CD4-positive, alpha-beta T cell treated with Interleukin-21 for 1 hour (primary cell): ENCODE measurements at places on chromosomes 7 and 10.

- DNase-seq = no peak
Observed at GRCh38 chr10:84478151-84478550, 149.8 kb downstream of the CCSER2 start.

GRCh38 chr7:131537571-131537978 lies 18.9 kb downstream of the PODXL start:
- no peak for DNase-seq

DNA sequence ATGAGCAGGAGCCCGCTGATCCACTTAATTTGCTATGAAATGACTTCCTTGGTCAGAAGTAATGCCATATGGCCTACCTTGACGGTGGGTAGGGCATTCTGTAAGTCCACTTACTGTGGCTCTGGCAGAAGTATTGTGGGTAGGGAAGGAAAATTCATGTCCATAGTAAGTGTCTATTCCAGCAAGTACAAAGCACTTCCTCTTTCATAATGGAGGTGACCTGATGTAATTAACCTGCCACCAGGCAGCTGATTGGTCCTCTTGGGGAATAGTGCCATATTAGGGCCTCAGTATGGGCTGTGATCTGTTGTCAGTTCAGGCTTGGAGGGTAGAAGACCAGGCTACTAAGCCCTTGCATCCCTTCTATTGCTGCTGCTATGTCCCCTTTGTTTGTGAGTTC lies 103.9 kb downstream of the SLC37A3 start:
- no peak for DNase-seq

DNA sequence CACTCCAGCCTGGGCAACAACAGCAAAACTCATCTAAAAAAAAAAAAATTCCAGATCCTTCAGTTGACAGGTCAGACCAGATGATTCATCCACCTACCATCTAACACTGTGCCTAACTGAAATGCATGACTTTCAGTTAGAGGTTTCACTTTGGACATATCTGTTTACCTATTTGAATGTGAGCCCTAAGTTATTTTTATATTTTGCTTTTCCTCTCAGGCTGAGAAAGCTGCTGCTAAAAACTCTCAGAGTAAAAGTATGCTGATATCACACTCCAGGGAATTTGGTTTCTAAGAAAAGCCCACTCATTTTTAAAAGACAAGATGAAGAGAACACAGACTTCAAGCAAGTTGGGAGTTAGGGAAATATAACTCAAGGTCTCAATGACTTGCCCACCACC lies 126.0 kb downstream of the SGMS1 start:
- no peak for DNase-seq

DNA sequence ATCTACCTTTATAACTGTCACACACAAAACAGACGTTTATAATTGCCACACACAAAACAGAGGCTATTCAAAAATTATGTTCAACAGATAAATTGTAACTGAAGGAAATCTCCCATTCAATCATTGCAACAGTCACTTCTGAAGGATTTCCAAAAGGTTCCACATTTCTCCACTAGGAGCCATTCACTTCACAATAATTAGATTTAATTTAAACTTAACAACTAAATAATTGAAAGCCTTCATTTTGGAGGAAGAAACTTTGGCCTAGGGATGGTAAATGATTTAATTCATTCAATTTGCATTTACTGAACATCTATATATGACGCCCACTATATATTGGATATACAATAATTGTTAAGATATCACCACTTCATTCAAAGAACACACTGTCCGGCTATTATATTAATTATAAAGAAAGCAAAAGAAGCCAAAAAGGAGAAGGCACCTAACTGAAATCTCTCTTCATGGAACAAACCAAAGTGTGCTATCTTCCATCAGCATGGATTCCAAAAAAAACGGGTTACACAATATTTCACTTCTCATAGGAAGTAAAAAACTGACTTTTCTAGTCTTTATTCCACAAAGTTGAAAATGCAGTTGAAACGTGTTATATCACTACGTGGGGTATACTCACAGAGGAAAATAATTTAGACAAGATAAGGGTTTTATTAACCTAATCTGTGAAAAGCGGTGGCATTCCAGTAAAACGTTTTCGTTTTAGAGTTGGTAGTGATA lies 1.7 kb downstream of the ATAD1 start:
- no peak for DNase-seq

DNA sequence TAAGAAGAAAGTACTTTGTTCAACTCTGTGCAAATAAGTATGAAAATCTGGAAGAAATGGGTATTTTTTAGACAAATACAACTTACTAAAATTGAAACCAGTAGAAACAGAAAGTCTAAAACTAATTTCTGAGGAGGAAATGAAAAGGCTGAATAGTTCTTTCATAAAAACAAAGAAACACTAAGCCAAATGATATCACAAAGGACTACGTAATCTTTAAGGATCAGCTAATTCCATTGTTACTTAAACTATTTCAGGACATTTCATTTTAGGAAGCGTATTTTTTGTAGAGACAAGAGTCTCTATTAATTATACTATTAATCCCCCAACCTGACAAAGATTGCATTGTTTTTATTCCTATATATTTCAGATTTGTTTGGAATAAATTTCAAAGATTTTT lies 11.2 kb upstream of the CCSER2 start:
- no peak for DNase-seq

DNA sequence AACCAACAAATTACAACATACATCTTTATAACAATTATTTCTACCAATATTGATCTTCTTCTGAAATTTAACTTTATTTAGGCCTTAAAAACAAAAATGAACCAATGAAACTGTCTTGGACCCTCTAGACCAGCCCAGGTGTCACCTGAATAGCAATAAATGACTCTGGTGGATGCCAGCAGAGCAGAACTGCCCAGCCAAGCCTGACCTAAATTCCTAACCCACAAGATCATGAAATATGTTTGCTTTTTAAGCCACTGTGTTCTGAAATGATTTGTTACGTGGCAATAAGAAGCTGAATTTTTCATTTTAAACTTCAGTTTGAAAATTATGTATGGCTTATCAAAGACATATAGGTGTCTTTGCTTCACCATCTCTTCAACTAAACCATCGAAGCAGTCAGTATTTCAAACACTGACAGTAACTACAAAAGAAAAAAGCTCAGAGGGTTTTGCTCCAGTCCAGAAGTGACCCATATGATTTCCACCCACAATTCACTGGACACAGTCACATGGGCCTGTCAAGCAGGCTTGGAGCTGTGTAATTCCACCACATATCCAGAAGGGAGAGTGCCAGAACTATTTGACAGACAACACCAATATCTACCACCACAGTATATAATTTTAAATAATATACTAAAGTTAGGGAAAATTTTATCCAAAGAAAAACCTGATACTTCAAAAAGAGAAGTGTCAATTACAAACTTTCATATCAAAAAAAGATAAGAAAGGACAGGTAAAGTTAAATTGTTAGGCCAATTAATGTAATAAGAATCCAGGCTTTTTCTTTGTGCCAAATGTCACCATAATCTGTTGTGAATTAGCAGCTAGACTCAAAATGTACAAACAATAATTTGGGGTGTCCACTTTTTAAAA lies 94.5 kb downstream of the KMT2C start:
- DNase-seq = peak; percentile 20

GRCh38 chr10:83222300-83222699 lies 917.0 kb upstream of the GHITM start:
- no peak for DNase-seq

DNA sequence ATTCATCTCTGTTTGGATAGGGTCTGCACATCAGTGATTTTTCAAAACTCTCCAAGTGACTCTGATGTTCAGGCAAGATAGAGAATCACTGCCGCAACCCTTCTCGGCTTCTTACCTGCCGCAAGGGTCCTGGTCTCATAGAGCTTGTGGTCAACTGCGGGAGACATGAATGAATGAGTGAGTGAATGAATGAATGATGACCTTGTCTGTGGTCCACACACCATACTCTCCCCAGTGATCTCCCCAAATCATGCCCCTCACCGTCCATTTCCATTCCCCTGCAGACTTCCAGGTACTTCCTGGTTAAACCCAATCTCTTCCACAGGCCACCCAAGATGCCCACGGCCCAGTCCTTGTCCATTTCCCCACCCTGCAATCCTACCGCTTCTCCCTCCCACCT lies 5.9 kb upstream of the NPFFR1 start:
- no peak for DNase-seq

DNA sequence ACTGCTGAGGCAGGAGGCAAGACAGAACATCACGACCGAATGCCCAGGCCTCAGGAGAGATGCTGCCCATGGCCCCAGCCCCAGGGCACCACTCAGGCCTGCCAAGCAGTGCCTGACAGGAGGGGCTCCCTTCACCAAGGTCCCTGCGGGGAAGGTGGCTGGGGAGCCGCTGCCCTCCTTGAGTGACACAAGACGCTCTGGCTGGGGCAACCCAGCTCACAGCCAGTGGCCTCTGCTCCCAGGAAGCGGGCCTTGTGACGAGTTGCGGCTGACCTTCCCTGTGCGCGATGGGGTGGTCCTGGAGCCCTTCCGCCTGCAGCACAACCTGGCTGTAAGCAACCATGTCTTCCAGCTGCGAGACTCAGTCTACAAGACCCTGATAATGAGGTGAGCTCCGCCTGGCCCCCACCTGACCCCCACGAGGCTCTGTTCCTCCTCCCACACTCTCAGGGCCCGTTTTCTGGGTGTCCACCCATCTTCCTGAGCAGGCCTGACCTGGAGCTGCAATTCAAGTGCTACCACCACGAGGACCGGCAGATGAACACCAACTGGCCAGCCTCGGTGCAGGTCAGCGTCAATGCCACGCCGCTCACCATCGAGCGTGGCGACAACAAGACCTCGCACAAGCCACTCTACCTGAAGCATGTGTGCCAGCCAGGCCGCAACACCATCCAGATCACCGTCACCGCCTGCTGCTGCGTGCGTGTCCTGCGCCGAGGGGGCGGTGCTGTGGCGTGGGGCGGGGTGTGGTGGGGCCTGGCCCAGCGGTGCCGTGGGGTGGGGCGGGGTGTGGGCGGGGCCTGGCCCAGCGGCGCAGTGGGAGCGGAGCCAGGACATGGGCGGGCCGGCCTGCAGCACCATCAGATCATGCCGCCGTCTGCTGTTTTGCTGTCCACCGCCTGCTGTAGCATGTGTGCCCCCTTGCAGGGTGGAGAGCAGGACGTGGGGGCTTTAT lies 12.8 kb downstream of the ZMIZ2 start:
- DNase-seq = no peak

DNA sequence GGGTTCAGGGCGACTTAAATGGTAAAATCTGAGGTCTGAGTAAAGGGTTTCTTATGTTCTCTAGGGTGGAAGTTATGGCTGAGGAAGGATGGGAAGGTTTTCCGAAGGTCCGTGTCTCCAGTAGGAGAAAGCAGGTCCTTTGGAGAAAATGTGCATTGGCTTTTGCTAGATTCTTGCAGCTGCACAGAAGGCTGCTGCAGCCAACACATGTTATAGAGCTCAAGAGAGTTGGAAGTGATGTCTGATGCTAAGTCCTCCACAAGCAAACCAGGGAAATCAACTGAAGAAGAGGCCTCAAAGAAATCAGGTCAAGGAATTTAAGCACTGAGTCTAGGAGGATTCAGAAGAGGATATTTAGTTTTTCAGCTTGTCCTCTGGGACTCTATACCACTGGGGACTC lies 404.6 kb downstream of the LRMDA start:
- DNase-seq = no peak

DNA sequence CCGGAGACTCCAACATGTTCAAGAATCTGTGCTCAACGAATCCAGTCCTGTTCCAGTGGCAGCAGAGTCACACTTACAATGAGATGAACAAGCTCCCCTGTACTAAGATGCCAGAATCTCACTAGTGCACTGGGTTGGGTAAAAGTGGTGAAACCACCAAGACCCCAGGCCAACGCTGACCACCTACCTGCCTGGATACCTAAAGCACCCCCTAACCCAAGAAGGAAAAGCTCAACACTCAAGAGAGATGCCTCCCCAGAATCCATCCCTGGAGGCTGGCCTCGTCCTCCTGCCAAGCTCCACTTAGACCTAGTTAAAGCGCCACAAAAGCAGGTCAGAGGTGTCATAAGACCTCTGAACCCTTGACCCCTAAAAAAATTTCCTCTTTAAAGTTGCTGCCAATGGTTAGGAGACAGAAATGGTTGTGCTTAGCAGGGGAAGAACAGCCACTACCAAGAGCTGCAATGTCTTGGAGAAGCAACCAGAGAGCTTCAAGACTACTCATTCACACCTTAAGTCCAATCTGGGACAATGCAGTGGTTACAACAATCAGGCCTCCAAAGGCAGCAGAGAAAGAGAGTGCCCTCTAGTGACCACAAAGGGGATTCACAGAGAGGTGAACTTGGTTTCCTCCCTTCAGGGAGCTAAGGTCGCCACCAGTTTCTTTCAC lies 94.6 kb upstream of the MACROH2A2 start:
- DNase-seq = peak; percentile 44

GRCh38 chr7:378041-378420 lies 88.1 kb downstream of the FOXL3 start:
- no peak for DNase-seq

GRCh38 chr7:92788559-92789183 lies 47.7 kb downstream of the CDK6 start:
- no peak for DNase-seq

DNA sequence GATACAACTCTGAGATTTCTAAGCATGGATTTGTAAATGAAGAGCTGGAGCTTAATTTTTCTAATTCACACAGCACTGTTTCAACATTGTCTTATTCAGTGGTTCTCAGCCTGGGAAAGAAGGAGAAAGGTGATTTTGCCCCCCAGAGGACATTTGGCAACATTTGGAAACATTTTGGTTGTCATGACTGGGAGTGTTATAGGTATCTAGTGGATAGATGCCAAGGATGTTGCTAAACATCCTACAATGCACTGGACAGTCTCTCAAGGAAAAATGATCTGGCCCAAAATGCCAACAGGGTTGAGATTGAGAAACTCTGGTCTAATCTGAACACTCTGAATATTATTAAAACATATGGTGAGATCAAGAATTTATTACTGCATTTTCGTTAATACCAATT lies 3.8 kb upstream of the CAV2 start:
- DNase-seq = no peak

DNA sequence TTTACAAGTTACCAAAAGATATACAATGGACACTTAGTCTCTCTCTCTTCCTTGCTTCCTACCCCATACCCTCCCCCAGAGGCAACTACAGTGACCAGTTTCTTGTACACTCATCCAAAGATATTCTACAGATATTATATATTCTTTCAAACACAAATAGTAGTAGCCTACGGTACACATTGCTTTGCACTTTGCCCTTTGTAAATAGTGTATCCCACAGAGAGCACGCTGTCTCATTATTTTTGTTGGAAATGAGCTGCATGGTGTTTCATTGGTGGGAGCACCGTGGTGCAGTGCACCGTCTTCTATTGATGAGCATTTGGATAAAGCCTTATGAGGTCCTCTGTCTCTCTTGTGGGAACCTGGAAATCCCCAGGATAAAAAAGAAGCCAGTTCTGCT lies 24.2 kb downstream of the STRA8 start:
- no peak for DNase-seq

GRCh38 chr7:95511716-95512260 lies 26.0 kb downstream of the ASB4 start:
- peak; percentile 53 for DNase-seq

DNA sequence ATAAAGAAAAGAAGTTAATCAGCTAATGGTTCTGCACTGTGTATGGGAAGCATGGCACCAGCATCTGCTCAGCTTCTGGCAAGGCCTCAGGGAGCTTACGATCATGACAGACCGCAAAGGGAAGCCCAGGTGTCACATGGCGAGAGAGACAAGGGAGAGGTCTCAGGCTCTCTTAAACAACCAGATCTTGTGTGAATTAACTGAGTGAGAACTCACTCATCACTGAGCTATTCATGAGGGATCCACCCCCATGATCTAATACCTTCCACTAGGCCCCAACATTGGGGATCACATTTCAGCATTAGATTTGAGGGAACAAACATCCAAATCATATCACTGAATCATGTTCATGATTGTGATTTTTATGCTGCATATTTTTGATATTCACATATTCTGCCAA lies 5.8 kb downstream of the USP54 start:
- DNase-seq = no peak

GRCh38 chr7:104156842-104157277 lies 51.0 kb downstream of the ORC5 start:
- DNase-seq = peak; percentile 18
